D341Med (cell line): ENCODE measurements at places on chromosomes 12 and 14.
A peak's percentile ranks its signal among the peaks of the same experiment; 100 is the strongest.

DNA sequence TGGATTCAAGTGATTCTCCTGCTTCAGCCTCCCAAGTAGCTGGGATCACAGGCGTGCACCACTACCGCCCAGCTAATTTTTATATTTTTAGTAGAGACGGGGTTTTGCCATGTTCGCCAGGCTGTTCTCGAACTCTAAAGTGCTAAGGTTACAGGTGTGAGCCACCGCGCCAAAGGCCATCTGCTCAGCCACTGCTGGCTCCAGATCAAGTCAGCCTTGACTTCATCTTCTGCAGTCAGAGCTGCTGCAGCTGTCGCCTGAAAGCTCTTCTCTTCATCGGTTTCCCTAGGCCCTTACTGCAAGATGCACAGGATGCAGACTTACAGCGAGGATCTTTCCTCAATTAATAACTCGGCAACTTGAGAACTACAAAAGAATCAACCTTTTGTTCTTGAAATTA lies 66.8 kb downstream of the CLIP1 start:
- peak; percentile 54 for DNase-seq

DNA sequence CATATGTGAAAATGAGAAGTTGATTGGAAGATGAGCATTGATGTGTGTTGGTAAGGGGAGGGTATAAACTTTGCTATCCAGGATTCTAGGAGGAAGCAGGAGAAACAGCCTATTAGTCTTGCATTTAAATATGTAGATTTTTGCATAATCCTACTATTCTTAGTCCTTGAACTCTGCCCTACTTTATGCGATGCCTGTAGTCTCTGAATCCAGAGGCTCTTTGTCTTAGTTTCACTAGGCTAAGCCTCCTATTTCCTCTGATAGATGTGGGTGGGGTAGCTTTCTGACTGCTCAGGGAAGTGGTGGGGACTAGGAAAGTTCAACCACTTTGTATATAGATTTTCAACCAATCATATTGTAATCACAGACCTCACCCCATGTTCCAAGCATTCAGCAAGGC lies 49.5 kb upstream of the KCNC2 start:
- DNase-seq, result no peak

DNA sequence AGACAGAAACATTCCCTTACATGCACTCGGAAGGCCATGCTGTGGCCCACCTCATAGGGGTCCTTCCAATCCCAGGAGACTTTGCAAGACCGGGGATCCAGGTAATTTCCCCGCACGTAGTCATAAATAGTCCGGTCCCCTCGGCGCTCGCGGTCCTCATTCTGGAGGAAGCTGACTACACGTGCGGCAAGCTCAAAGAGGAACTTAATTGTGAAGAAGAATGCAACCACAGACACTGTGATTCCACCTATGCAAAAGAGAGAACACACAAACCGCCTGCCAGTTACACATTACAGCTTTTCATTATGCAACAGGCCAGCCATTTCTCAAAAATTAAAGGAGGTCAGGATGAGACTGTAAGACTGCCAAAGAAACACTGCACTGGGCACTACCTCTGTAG lies 28.4 kb downstream of the AREL1 start:
- DNase-seq, result no peak

DNA sequence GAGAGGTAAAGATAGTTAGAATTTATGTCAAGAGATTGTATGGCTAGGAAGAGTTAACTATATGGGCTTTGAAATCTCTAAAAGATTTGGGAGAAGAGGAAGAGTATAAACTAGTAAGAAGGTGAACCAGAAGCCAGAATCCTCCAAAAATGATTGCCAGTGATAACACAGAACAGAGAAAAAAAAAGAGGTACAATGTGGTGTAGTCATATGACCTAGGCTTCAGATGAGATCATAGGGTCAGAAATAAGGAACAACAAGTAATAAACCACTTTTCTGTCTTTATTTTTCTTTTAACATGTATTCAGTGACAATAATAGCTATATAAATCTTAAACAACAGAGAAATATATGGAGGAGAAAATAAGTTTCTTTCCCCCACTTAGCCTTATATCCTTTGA lies 2.0 kb upstream of the NECAP1 start:
- DNase-seq, result no peak

GRCh38 chr12:96187956-96188355 lies 6.2 kb upstream of the ELK3 start:
- no peak for DNase-seq

DNA sequence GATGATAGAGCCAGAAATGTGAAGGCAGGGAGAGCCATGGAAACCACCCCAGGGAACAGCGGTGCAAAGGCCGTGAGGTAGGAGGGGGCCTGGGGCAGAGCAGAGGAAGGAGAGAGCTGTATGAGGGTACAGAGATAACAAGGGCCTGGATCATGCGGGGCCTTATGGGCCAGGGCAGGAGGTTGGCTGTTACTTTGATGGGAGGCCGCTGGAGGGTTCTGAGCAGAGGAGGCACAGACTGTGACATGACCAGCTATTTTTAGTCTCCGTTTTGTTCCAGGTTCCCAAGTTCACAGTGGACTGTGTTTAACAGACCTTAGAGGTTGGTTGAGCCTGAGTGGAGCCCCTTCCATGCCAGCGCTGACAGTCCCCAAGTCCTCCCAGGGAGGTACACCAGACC lies 118.6 kb downstream of the GCH1 start:
- DNase-seq, result no peak

DNA sequence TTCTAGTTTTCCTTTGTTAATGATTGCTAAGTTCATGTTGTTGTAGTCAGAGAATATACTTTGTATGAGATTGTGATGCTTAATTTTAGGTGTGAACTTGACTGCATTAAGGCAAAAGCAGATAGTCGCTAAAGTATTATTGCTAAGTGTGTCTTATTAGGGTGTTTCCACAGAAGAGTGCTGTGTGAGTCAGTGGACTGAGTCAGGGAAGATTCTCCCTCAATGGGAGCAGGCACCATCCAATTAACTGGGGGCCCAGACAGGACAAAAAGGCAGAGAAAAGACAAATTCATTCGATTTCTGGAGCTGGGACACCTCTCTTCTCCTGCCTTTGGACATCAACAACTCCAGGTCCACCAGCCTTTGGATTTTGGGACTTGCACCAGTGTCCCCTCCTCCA lies 48.5 kb downstream of the BAZ1A start:
- no peak for DNase-seq

DNA sequence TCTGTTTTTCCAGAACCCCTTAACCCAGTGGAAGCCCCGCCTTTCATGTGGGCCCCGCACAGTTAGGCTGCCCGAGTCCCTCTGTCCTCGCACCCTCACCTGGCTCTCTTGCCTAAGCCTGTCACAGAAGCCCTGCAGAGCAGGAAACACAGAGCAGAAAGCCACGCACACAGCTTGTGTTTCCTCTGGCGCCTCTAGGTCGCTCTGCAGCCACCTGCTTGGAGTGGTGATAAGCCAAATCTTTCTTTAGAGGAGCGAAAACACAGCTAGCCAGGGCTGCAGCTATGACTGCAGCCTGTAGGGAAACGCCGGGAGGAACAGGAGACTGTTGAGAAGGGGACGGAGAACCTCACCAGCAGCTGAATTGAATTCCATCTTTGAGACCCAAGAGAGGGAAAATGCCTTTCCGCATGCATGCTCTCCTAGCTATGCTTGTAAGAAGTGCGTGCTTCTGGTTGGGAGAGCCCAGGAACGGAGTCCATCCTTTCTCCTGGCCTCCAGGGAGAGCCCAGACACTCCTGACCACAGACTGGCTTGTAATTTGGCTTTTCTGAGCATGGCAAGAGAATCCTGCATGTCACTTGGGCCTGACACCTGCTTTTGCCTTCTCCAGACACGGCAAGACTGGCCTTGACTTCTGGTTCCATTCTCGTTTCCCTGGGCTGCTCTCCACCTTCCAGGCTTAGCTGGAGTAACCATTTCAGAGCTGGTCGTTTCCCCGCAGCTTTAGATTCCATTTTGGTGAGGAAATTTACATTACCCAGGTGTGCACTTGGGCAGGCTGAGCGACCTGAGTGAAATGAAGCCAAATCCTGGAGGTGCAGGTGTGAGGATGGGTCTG lies 301.6 kb downstream of the CACNA1C start:
- no peak for DNase-seq

DNA sequence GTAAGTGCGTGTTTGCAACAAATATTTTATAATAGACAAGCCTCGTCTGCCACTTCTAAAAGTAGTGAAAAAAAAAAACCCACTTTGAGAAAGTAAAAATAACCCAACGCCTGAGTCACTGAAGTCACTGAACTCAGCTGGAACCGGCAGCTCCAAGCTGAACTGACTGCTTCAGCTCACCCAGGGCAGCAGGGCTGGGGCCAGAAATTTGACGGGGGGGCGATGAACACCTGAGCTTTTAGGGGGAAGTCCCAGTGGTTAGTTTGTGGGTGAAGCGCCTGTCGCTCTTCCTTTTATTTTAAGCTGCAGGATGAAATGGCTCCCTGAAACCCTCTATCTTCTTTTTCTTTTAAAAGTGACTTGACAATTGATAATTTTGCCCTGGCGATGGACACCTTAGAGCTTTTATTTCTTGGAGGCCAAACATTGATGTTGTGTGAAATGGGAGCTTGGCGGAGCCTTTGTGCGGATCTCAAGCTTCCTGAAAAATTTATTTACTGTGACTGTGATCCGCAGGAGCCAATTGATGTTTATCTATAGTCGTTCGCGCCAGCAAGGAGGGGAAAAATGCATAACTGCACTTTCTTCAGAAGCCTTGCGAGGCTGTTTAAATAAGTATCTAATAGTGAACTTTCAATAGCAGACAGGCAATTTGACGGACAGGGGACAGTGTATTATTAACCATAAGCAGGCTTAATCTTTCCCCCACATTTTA lies 173.2 kb upstream of the MYL2 start:
- no peak for DNase-seq

- DNase-seq, result peak; percentile 73
These were observed 14.6 kb upstream of the RBM19 start for GRCh38 chr12:113980537-113981337.

- DNase-seq, result no peak
These were observed 22.9 kb upstream of the LTBP2 start for GRCh38 chr14:74634964-74635363.

DNA sequence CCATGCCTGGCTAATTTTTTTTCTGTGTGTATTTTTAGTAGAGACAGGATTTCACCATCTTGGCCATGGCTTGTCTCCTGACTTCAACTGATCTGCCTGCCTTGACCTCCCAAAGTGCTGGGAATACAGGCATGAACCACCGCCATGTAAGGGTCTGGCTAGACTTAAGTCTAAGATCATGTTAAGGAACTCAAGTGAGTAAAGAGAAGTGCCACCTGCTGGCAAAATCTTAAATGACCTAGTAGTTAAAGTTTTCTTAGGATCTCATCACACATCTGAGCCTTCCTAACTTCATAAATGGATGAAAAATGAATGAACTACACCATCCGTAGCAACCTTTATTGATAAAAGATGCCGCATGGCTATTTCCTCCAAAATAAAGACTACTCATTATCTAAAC lies 1.7 kb upstream of the C12orf56 start:
- peak; percentile 27 for DNase-seq

DNA sequence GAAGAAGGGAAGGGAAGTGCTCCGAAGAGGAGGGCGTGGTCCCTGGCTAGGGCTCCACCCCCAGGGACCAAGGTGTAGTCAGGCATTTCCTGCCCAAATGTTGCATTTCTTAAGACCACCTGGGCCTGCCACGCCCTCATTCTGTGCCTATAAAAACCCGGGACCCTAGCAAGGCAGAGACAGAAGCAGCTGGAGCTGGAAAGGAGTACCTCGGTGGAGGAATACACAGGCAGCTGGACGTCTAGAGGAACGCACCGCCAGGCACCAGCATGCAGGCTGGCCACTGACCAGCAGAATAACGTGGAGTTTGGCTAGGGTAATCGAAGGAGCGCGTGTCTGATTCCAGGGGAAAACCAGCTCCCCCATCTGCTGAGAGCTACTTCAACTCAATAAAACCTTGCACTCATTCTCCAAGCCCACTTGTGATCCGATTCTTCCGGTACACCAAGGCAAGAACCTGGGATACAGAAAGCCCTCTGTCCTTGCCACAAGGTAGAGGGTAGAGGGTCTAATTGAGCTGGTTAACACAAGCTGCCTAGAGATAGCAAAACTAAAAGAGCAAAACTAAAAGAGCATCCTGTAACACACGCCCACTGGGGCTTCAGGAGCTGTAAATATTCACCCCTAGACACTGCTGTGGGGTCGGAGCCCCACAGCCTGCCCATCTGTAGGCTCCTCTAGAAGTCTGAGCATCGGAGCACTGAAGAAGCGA lies 21.0 kb downstream of the CFL2 start:
- no peak for DNase-seq

DNA sequence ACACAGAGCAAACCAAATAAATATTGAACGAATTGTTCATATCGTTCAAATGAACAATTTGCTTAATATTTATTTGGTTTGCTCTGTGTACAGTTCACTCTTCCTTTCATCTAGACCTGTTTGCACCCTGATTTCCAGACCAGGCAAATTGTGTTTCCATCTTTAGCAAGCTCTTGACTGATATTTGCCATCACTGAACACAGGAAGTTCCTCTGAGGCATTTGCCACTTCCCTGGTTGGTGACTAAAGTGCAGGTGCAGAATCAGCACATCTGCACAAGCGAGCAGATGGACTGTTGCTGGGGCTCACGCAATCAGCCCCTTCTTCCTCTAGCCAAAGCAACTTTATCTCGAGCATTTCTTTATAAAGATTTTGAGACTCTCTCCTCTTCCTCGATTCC lies 112.9 kb downstream of the DAAM1 start:
- DNase-seq, result no peak

- DNase-seq, result no peak
These were observed 73.9 kb downstream of the SPPL3 start for GRCh38 chr12:120830052-120830940.
